ENCODE measurements at places on chromosomes 1 and 21.

DNA sequence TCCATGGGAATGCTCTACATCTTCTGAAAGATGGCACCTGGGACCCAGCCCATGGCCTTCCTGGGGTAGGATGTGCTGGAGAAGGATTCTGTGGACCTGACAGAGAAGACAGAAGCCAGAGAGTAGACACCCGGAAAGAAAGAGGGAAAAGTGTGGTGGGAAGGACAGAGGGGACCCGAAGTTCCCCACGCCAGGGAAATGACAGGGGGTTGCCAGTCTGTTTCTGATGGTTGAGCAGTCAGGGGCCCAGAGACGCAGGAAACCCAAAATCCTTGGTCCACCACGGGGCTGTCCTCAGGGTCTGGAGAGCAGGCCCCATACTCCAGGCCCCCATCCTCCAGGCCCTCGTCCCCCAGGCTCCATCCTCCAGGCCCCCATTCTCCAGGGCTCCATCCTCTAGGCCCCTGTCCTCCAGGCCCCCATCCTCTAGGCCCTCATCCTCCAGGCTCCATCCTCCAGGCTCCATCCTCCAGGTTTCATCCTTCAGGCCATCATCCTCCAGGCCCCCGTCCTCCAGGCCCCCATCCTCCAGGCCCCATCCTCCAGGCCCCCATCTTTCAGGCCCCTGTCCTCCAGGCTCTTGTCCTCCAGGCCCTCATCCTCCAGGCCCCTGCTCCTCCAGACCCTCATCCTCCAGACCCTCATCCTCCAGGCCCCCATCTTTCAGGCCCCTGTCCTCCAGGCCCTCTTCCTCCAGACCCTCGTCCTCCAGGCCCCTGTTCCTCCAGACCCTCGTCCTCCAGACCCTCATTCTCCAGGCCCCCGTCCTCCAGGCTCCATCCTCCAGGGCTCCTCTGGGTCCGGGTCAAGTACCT, 1.0 kb upstream of the TFF2 start:
- no peak for DNase-seq

GRCh38 chr1:230140221-230141020, 73.4 kb downstream of the GALNT2 start:
- no peak for DNase-seq

DNA sequence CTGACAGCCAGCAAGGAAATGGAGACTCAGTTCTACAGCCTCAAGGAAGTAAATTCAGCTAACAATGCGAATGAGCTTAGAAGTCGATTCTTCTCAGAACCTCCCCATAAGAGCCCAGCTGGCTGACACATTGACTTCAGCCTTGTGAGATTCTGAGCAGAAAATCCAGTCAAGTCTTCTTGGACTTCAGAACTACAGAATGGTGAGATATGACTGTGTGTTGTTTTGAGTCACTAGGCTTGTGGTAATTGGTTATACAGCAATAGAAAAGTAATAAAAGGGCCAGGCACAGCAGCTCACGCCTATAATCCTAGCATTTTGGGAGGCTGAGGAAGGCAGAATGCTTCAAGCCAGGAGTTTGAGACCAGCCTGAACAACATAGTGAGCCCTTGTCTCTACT, 161.8 kb upstream of the IVNS1ABP start:
- DNase-seq, result no peak

DNA sequence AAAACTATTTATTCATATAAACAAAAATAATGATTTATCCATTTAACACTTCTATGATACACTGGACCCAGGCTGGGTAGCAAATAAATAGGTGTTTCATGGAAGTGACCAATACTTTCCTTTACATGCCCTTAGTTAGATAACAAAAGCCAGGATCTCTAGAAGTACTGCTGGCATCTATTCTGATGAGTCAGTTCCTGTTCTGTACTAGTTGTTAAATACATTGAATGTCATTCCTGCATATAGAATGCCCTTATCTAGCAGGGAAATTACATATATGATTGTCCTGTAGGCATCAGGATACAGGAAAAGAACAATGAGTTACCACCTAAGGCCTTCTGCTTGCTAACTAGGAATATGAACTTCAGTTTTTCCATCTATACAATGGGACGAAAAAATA, 130.8 kb downstream of the HFM1 start:
- no peak for DNase-seq

DNA sequence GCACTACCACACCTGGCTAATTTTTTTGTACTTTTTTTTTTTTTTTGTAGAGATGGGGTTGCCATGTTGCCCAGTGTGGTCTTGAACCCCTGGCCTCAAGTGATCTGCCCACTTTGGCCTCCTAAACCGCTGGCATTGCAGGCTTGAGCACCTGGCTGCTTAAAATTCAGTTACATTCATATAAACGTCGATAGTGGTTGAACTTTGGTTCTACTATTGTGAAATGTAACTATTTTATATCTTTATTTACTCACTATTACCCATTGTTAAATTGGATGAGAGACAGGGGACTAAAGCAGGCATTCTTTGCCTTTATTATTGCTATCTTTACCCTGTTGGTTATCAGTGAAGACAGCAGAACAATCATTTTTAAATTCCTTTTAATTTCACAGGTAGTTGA, 6.2 kb downstream of the SNX27 start:
- no peak for DNase-seq

DNA sequence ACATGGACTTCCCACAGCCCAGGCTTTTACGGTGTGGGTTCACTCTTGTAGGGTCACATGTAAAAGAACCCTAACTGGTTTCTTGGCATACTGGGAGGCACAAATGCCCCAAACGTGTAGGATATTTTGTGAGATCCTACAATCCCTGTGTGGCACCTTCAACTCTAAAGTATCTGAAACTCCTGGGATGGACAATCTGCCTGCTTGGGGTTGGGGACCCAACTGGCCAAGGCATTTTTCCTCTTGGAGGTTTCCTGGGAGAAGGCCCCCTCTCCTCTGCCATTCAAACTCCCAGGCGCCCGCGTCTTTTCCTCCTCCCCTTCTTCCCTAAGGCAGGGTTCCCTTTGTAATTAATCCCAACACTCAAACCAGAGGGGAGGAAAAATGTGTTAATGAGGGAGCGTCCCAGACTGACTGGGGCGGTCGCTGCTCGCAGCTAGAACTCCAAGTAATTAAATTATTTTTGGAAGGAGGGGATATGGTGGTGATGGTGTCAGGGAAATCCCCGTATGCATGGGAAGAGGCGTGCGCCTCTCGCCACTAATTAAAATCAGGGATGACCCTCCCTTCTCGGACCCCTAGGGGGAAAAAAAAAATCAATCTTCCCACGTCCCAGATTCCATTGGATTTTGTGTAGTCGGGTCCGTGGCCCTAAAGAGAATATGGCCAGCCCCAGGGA, 681 bp upstream of the VANGL2 start:
- DNase-seq, result no peak

- peak; percentile 57 for DNase-seq
Measured at GRCh38 chr21:24045775-24046215, 1561.5 kb downstream of the MRPL39 start.

- no peak for DNase-seq
Measured at GRCh38 chr1:244140420-244140819, 89.3 kb downstream of the ZBTB18 start.

DNA sequence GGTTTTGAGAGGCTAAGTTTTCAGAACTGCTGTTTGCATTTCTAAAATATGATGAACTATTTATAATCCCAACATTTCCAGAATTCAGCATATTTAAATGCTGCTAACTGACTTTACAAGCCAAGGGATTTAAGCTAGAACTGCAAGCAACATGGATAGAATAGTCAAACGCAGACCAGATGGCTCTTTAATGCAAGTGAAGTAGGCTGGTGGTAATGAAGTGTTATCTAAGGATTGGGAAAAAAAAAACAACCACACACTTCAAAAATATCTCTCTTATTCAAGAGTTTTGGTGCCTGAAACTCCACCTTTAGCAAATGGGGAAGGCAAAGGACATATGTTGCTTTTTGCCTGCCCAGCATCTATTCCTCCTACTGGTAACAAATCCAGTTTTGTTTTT, 20.9 kb upstream of the SSX2IP start:
- no peak for DNase-seq

Measured in MM.1S (cell line).